Stimulated activated CD8-positive, alpha-beta memory T cell treated with anti-CD3 and anti-CD28 coated beads, Interleukin-2, amount 100 ng/mL, for 48 hours (primary cell): ENCODE measurements at places on chromosomes 2 and 18.

GRCh38 chr2:136054856-136055255 lies 63.1 kb downstream of the CXCR4 start:
- no peak for DNase-seq

DNA sequence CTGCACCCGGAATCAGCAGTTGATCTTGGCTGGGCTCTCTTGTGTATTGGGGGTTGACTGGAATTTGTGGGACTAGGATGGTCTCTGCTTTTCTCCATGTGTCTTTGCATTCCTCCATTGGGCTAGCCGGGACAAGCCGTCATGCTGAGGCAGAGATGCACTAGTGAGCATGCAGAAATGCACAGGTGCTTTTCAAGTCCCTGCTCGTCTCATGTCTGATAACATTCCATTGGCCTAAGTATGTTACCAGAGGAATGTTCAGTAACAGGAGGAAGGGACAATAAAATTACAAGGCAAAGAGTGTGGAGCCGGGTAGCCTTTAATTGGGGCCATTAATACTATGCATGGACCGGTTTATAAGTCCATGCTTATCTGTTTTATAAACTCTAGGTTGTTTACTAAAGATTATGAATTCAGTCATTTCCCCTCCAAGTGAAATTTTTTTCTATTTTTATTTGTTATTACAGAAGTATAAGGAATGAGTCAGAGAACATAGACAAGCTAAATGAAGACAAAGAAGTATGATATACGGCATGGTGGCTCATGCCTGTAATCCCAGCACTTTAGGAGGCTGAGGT lies 24.4 kb upstream of the AAK1 start:
- no peak for DNase-seq

- no peak for DNase-seq
Measured at GRCh38 chr2:209145941-209146681, 277.7 kb upstream of the MAP2 start.

GRCh38 chr2:50995610-50996009 lies 36.3 kb downstream of the NRXN1 start:
- DNase-seq, result no peak

DNA sequence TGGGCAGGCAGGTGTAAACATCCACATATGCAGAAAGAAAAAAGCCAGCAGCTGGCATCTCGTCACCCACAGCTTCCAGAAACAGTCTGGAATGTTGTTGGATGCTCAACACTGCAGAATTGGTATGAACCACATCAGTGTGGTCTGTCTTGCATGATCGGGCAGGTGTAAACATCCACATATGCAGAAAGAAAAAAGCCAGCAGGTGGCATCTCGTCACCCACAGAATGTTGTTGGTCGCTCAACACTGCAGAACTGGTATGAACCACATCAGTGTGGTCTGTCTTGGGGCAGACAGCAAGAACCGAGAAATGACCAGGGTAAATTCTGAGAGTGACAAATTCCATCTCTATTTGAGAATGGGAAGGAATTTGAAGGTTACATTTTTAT lies 39.6 kb downstream of the DOCK10 start:
- no peak for DNase-seq

DNA sequence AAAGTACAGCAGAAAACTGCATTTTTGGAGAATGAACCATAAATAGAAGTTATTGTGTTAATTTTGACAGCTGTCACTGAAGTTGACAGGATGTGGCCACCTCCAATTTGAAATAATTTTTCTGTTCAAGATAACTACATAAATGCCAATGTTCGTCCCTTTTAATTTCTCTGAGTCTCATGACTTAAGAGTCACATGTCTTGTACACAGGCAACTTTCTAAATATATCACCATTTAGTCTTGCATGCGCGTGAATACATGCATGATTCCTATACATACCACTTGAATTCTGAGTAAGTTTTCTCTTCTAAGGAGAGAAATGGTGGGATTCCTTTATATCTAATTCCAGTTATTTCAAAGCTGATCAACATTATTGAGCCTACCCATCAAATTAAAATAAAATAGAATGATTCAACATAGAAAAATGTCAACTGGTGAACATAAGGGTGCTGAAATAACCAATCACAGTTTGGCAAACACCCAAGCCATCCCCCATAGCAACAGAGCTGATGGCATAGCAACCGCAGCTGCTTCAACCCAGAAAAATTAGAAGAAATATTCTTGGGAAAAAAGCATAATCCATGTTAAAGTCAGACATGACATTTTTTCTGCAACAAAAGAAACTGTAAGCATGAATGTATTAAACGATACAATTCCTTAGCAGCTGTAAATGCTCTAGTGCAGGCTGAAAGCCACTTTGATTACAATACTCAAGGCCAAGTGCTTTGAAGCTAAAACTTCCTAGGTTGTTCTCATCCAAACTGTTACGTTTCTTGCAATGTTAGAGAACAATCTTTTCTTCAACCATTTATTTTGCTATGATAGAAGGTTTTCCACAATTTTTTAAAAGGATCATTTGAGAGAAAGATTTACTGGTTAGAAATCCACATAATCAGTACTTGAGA lies 282.7 kb downstream of the DLGAP1 start:
- DNase-seq, result no peak

DNA sequence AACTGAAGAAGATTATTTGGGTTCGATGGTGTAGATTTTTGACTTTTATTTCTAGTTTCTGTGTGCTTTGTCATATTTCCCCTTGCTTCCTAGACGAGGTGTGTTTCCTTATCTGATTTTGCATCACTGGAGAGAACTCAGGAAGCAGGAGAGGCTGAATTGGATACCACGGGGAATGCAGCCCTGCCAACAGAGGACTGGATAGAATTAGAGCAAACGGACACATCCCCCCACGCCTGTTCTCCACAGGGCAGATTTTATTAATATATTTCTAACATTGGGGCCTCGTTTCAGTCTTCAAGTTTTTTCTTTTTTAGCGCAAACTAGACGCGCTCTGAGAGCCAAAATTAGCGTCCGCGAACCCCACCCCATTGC lies 678 bp upstream of the VAPA start:
- DNase-seq, result no peak

DNA sequence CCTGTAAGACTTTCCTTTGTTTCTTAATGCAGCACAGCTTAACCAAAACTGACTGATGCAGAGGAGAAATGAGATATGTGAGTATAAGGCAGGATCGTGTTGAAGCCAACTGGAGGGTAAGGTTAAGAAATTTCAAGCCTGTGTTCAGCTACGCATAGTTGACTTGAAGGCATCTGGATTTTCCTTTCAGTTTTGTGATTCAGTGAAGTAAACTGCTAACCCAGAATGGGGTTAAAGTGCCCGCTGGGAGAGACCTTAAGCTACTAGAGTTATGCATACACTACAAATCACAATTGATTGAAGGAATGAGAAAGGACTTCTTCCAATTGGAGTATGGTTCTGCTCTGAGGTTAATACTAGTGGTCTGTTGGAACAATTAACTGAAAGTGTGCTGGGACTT lies 22.6 kb downstream of the THSD7B start:
- no peak for DNase-seq

DNA sequence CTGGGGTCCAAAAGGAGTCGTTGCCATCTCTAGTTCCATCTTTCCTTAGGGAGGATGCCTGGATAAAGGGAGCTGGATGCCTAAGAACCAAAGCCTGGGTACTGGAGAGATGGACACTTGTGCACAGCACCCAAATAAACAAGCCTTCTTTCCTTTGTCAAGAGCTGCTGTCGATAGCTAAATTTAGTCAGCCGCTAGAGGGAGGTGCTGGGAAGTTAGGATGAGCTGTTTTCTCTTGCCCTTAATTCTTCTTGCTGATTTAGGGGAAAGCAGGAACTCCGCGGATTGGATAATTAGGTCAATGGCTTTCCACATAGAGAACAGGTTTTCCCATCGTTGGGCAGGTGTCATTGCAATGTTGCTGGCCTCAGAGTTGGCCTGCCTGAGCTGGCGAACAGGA lies 30.9 kb upstream of the SERPINB12 start:
- no peak for DNase-seq

GRCh38 chr2:144833075-144833637 lies 313.2 kb upstream of the ZEB2 start:
- DNase-seq, result no peak

- DNase-seq, result no peak
Measured at GRCh38 chr2:177434475-177434874, 41.9 kb downstream of the AGPS start.

- DNase-seq, result no peak
Measured at GRCh38 chr2:179553382-179553781, 288.8 kb upstream of the SESTD1 start.

DNA sequence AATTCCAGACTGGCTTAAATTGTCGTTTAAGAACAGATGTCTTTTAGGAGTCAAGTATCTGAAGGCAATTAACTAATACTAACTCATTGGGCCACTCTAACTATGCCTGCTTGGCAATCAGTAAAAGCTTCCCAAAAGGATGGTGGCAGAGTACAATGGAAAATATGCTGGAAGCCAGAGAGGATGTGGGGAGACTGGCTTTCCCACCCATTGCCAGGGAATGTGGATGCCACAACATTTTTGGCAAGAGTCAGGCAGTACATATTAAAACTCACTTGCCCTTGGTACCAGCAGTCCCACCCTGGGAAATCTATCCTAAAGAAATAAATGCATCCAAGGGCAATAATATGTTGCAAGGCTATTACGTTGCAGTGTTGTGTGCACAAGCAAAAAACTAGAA lies 74.0 kb upstream of the FZD7 start:
- no peak for DNase-seq

GRCh38 chr2:216546241-216546640 lies 47.6 kb downstream of the RPL37A start:
- no peak for DNase-seq

GRCh38 chr2:237671466-237672138 lies 44.2 kb downstream of the LRRFIP1 start:
- DNase-seq, result no peak
